ENCODE measurements at places on chromosomes 11 and 22.
A peak's percentile ranks its signal among the peaks of the same experiment; 100 is the strongest.

- no peak for DNase-seq
These were observed 20.8 kb downstream of the NTM start for GRCh38 chr11:131391176-131391575.

DNA sequence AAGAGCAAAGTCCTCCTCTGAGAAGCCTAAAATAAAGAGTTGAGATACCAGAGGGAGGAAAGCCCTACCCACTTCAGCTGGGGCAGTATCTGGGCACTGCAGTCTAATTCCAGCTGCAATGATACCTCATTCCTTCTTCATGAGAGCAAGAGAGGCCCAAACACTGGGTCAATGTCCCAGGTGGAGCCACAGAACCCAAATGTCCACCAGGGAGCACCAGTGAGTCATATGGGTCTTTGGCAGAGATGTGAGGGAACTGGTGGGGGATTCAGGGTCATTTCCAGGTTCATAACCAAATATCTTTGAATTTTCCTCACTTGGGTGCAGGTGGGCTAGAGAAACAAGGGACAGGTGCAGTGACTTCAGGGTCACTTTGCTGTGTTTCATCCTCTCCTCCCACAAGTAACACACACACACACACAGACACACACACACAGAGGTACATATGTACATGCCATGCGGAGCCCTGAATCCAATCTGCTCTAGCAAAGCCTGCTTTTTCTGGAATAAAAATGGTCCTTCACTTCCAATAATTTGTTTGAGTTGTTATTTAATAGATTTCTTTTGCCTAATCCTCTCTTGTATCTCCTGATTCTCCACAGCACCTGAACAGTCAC is 585.4 kb downstream of the SOX6 start:
- no peak for DNase-seq

- no peak for DNase-seq
These were observed 8.4 kb upstream of the SLC15A3 start for GRCh38 chr11:60960405-60960804.

- peak; percentile 6 for DNase-seq
These were observed 5.1 kb upstream of the OSBPL5 start for GRCh38 chr11:3170044-3170755.
